ENCODE measurements at places on chromosomes 1 and 21.

- no peak for DNase-seq
Measured at GRCh38 chr1:86825319-86825718, 88.6 kb downstream of the SELENOF start.

DNA sequence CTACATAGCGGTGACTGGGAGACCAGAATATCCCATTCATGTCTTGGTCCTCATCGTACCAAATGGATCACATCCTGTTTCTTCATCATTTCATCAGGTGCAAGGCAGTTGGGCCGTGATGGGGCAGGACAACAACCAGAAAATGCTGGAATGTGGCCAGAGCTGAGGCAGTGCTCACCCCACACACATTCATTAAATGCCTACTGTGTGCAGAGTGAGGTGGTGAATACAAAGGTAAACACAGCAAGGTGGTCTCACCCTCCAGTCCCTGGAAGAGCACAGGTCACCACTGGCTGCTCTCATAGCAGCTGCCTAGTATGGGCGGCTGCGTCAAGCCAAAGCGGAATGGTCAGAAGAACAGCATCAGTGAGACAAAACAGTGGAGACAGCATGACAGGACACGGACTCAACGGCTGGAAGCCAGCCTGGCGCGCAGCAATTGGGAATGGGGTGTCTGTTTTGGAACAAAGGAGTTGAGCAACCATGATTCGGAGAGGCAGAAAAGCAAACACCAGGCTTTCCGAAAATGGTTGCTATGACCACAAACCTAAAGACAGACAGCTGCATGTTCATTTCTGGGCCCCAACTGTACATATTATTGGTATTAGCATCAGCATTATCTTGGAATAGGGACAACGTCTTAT is 5.6 kb upstream of the ADAMTSL4 start:
- no peak for DNase-seq

DNA sequence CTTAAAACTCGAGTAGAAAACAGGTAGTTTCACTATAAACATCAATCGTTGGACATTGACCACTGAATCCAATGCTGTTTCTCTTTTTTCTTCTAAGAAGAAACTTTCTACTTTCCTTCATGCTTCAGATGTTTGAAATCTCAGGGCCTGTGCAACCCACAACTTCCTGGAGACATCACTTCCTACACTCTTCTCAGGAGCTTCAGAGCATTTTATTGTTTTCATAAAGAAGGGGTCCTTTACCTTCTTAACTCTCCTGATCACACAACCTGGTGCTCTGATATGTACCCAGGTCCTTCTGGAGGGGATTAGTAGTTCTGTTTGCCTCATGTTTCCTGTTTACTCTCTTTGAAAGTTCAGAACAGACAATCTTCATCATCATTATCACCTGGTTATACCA is 113.0 kb upstream of the VAV3 start:
- no peak for DNase-seq

DNA sequence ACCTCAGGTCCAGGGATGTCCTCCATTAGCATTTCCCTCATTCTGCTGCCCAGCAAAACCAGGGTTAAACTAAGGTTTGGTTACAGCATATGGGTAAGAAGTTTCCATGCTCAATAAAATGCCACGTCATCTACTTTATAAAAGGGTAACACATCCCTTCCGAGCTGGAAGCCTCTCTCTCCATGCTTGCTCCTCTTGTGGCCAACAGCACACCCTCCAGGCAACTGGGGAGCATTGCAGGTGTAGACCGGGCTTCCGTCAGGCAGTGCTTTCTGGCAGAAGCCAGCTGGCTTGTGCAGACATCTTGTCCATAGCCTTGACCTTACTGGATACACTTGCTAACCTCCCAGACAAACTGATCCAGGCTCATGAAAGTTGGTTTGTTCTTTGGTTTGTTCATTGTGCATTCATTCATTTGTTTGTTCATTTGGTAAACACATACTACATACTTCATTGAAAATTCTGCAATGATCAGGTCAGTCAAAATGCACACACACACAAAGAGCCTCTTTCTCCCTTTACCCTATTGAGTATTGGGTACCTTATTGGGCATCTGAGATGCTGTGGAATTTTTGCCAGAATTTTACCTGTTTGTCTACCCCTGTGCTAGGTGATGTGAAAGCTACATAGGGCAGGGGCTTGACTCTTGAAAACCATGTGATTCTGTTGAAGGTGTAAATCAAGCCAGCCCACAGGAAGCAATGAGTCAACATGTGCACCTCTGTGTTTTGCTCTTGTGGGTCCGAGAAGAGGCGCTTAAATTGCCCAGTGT is 422.8 kb downstream of the CAMTA1 start:
- DNase-seq = peak; percentile 86

- no peak for DNase-seq
Measured at GRCh38 chr1:37813529-37814145, 5.6 kb upstream of the YRDC start.

DNA sequence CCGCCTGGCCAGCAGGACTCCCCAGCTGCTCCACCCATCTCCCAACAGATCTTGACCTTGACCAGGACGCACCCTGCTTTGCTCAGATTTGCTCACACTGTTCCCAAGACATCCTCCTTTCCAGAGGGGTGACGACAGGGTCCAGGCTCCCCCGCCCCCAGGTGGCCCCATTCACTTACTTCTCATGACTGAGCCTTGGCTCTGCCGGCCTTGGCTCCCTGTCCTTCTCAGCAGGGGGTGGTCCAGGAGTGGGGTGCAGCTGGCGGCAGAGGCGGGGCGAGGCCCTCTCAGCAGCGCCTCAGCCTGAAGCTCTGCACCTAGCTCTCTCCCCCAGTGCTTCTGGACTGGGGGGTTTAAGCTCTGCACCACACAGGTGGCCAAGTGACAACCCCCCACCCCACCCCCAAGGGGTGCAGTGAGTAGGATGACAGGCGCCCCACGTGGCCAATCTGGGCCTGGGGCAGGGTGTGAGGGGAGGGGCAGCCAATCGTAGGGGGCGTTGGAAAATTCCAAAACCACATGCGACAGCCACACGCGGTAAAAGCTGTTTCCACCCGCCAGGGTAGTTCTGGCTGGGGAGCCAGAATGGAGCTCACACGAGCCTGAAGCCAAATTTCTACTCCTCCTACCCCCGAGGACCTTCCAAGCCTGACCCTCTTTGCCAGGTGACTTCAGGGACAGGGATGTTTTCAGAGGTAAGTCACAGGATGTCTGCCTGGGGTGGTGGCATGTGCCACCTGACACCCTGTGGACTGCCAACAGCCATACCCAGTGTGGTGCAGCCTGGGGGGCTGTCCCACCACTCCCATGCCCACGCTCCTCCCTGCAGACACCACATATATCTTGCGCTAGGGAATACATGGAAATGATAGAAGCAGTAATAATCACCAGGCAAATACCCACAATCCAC is 5.6 kb downstream of the RORC start:
- peak; percentile 56 for DNase-seq

GRCh38 chr21:41877901-41878830 is 978 bp downstream of the PRDM15 start:
- peak; percentile 51 for DNase-seq

GRCh38 chr1:191901651-191902050 is 256.6 kb upstream of the RGS18 start:
- no peak for DNase-seq

- no peak for DNase-seq
Measured at GRCh38 chr1:188641566-188642211, 1812.9 kb downstream of the PLA2G4A start.

DNA sequence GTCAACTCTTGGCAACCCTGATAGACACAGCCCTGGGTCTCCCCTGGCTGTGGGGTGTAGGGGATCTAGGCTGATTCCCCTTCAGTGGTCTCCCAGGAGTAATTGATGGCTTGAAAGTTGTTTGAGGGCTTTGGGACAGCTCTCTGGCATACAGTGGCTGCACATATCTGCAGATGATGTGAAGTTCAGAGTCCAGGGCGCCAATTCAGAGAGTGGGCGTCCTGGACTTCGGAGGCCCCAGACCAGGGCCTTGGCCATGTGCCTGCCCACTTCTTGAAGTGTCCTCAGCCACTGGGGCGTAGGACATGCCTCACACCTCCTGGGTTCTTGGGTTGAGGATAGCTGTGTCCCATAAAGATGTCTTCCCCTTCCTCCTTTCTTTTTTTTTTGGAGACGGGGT is 2.6 kb downstream of the INAVA start:
- DNase-seq = no peak

GRCh38 chr1:15983275-15983674 is 7.4 kb upstream of the ZBTB17 start:
- no peak for DNase-seq

DNA sequence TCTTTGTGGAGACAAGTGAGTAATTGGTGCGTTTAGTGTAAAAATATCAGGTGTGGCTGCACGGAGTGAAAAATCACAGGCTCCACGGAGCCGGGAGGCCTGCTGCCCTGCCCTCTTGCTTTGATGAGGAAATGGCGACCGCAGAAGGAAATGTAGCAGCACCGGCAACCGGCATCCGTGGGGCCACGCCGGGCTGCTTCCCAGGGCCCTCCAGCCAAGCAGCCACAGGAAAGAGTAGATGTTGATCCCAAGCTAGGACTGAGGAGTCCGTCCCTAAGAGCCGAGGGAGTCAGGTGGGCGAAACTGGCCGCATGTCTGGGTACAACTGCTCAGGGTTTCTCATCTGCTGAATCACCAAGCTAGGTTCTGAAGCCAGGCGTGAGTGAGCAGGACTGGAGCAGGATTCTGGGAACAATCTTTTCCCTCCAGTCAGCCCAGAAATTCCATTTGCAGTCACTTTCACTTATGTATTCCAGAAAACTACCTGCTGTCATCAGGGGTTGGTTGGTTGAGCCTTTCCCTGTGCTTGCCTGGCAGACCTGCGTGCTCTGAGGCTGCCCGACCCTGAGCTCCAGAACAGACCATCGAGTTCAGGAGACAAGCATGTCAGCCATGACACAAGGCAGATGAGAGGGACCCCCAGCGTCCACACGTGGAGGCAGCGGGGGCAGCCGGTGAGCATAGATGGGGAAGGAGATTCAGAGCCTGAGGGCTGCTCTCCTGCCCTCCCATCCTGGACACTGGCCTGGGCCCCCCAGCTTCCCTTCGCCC is 5.8 kb upstream of the ITGB2 start:
- DNase-seq = no peak

DNA sequence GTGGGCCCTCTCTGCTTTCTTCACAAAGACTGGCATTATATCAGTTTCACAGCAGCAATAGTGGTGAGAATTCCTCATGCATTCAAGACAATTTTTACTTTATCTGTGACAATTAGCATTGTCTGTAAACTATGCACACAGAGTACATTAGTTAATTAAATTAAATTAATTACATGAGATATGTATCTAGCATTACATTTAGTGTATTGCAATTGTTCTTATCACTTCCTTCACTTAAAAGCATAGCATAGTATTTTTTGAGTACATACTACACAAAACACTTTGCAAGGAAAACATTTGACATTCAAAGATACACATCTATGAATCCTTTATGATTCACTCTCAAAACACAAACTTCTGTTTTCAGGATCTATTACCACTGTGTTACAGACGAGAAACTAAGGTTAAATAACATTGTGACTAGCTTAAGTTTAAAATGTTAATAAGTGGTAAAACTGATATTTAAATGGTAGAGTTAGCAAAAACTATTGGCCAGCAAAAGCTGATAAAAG is 1542.6 kb downstream of the PLA2G4A start:
- no peak for DNase-seq

- DNase-seq = no peak
Measured at GRCh38 chr1:53293123-53293522, 34.7 kb downstream of the LRP8 start.

DNA sequence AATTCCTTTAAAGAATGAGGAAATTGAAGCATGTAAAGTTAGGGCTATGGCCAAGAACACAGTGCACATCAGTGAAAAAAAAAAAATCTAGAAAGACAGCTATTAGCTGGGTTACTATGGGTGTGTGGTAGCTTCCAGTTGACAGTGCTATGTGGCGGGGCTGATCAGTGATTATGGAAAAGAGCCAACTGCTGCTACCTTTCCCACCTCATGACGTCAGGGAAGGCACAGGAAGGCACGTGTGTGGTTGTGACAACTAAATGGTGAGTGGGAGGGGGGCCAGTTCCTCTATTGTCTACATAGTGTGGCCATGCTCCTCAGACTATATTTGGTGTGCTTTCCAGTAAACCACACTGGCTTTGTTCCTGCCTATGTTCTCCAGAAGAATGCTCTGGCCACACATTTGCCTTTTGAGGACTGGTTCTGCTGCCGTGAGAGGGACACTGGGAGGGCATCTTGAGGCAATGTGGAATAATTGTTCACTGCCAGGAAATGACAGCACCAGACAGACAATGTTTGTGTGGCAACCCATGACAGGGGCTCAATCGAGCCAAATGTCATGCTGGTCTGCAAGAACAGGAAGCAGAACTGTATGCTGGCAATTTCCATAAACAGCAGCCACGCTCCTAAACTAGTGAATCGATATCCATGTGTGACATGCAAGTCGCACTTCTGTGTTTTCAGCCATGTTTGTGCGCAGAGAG is 3.0 kb upstream of the SDE2 start:
- no peak for DNase-seq

DNA sequence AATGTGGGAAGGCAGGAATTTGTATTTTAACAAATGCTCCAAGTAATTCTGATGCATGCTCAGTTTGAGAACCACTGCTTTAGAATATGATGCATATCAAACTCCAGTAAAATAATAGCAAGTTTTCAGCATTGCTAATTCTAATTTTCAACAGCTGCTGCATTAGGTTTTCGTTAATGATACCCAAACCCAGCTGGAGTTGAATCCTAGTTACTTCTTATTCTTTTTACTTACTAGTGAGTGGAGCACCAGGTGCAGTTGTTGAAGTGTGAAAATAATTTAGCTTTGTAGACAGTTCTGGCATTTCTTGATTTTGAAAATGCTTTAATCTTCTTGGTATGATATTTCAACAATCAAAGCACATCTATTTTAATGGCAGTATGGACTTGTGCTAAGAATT is 138.5 kb downstream of the HS2ST1 start:
- no peak for DNase-seq

GRCh38 chr1:231738554-231738953 is 112.0 kb downstream of the DISC1 start:
- DNase-seq = no peak

GRCh38 chr1:50417507-50417906 is 5.7 kb downstream of the DMRTA2 start:
- no peak for DNase-seq

DNA sequence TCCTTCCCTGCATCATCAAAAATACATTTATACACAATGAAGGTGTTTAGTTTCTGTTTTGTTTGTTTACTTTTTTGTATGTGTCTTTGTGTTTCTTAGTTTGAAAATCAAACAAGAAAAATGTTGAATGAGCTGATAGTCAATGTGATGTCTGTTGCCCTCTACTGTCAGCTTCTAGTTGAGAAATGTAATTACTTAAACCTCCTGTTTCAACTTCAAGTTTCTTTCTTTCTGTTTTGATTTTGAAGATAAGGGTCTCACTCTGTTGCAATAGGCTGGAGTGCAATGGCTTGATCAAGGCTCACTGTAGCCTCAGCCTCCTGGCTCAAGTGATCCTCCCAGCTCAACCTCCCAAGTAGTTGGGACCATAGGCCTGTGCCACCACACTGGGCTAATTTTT is 37.5 kb downstream of the SPTA1 start:
- DNase-seq = no peak

GRCh38 chr1:36560621-36561360 is 78.1 kb upstream of the CSF3R start:
- no peak for DNase-seq

GRCh38 chr1:119721896-119722295 is 10.2 kb downstream of the PHGDH start:
- no peak for DNase-seq

GRCh38 chr1:21319447-21320407 is 29.5 kb upstream of the ECE1 start:
- DNase-seq = no peak

- DNase-seq = no peak
Measured at GRCh38 chr1:63612971-63613370, 19.8 kb downstream of the PGM1 start.

GRCh38 chr1:153535242-153536011 is at the start of gene S100A6:
S100A6 (minus strand) TSS chr1:153535991; CDS start chr1:153535339, 652 bp downstream.
- DNase-seq = no peak

All from WERI-Rb-1 (cell line).